MG63 (cell line): ENCODE measurements at places on chromosomes 6 and 20.

GRCh38 chr6:43907789-43908472 is 137.9 kb downstream of the VEGFA start:
- no peak for DNase-seq

DNA sequence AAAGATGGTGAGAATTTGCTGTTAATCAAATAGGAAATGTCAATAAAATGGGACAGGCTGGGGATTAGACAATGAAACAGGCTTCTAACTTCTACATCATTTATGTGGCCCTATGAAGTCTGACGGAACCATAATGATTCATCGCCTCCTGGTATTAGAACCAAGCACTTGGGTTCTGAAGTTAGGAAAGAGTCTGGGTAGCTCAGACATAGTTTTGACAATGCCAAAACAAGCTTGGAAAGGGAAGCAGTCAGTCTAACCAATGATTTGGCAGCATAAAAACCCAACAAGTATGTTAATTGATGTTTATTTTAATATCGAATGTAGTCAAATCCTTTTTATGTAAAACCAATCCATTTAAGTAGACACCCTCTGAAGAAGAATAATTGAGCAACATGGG is 160.8 kb upstream of the RSPO3 start:
- no peak for DNase-seq

GRCh38 chr6:26215585-26216358 is 128.5 kb downstream of the HFE start:
- DNase-seq: no peak

- no peak for DNase-seq
Observed at GRCh38 chr6:154805288-154805911, 72.2 kb downstream of the SCAF8 start.

GRCh38 chr6:11008821-11009220 is 35.3 kb downstream of the ELOVL2 start:
- DNase-seq: peak; percentile 33

- DNase-seq: peak; percentile 22
Observed at GRCh38 chr6:109182578-109182977, 87.3 kb downstream of the CEP57L1 start.

- no peak for DNase-seq
Observed at GRCh38 chr6:26231006-26231587, 133.9 kb upstream of the BTN3A2 start.

DNA sequence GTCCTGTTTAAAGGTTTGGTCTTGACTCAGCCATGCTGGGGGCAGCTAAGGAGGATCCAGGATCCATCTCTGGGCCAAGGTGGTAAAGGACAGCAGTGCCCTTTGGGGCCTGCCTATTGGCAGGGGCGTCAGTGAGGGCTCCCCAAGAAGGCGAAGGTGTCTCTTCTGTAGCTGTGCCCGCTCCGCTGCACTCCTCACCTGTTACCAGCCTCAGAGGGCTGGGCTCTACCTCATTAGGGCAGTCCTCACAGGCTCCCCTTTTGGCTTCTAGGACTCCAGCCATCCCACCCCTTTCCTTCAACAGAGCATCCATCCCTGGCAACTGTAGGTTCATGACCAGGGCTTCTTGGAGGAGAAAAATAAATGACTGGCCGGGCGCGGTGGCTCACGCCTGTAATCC is 10.3 kb downstream of the FRS3 start:
- DNase-seq: no peak

GRCh38 chr6:161130541-161130940 is 139.0 kb downstream of the MAP3K4 start:
- DNase-seq: no peak

DNA sequence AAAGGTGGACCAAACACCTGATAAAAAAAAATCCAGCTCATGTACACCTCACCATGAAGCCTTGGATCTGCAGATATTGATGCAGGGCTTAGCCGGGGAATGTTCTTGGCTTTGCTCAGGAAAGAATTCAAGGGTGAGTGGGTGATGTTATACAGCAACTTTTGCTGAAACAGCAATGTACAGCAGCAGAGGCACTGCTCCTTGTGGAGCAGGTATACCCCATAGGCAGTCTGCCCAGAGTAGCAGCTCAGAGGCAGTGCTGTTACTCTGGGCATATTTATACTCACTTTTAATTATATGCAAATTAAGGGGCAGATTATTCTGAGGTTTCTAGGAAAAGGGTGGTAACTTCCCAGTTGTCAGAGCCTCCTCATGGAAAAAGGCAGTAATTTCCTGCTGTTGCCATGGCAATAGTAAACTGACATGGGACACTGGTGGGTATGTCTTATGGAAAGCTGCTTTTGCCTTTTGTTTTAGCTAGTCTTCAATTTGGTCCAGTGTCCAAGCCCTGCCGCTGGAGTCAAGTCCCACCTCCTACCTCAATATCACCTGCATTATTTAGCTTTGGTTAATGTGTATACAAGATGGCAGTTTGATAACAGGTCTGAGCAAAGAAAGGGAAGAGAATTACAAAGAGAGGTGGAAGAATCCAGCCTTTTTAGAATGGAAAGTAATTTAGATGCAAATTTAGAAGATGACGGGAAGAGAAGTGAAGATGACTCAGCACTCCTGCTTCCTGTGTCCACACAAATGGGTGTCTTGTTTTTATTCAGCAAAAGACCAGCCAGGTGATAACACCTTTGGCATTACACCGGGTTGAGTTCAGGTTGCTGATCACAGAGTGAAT is 110.1 kb upstream of the JAG1 start:
- no peak for DNase-seq

DNA sequence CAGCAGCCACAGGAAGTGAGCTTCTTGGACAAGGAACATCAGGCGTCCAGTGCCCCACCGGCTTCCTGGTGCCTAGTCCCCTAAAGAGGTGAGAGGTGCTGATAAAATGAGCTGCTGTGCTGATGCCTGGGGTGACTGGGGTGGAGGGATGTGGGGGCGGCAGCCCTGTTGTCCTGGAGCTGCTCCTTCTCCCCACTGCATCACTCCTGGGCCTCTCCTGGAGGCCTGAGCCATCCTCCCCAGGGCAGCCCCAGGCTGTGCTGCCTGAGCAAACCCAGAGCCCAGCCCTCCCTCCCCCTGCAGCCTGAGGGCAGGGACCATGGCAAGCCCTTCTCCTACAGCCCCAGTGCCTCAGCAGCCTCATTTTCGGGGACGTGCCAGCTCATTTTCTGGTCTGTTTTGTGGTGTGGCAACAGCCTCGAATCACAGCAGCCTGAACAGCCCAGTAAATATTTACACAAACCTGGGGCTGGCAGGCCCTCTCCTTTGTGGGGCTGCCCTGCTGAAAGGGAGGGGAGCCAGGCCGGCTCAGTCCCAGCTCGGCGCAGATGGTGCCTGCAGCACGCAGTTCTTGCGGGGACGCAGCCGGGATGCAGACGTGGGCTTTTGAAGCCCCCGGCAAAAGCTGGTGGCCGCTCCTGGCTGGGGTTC is 259.9 kb downstream of the DLL1 start:
- peak; percentile 69 for DNase-seq

GRCh38 chr20:3786126-3786484 is 435 bp downstream of the CENPB start:
- DNase-seq: peak; percentile 41

DNA sequence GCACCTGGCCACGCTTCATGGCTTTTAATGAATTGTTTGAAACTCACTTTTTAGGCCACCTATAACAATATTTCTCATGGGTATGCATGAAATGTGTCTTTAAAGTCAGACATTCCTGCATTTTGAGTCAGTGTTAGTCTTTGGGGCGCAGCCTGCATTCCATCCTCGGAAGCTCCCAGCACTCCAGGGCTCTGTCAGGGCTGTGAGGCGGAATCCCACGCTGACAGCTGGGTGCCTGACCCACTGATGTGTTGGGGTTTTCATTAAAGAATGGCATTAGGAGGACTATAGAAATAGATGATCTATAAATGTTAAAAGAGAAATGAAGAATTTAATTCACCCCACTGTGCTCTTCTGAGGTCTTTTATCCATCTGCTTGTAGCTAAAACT is 16.2 kb upstream of the CLDN20 start:
- peak; percentile 43 for DNase-seq

DNA sequence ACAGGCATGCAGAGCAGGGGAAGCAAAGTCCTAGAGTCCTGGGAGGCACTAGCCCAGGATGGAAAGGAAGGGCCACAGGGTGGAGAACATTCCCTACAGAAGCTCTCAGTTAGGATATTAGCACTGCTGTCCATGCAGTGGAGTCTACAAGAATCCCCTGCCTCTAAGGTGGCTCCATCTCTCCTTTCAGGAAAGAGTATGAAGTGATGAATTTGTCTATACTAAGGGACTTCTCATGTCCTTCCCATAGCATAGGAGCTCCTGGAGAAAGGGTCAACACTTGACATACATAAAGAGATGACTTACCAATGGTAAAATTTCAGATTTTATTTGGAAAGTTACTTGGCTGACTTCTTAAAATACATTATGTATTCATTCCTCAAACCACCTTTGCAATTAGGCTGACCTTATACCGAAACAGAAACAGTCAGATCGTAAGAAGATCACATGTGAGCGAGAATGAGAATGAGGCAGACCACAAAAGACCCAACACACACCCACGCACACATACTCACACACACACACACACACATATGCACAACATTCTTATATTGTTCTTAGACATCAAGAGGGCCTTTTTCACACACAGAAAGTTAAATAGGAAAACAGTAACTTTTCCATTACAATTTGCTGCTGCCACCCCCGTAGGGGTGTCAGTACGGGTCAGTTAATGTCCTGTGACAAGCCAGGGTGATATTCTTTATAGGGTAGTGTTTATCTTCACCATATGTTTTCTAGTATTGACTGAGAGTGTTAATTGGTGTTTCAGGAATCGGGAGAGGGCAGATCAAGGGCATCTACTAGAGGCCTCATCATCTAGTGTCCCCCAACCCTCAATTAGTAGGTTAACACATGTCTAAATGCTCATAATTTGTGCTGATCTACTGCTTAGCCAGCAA is 159.4 kb downstream of the FAXC start:
- DNase-seq: no peak

DNA sequence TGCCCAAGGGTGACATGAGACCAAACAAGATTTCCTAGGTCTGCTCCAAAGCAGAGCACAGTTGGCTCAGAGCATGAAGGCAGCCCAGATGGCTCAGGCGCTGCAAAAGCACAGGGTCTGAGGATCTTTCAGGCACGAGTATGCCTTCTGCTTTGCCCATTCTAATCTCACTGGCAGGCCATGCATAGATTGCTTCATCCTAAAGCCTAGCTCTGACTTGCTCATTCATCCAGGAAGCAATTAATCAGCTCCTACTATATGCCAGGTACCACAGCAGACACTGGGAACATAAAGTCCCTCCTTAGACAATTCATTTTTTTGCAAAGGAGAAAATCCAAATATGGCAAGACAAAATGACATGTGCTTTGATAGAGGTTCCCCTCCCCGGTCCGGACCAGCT is 31.2 kb downstream of the GPLD1 start:
- peak; percentile 6 for DNase-seq

GRCh38 chr6:128350416-128351254 is 169.8 kb downstream of the PTPRK start:
- no peak for DNase-seq

DNA sequence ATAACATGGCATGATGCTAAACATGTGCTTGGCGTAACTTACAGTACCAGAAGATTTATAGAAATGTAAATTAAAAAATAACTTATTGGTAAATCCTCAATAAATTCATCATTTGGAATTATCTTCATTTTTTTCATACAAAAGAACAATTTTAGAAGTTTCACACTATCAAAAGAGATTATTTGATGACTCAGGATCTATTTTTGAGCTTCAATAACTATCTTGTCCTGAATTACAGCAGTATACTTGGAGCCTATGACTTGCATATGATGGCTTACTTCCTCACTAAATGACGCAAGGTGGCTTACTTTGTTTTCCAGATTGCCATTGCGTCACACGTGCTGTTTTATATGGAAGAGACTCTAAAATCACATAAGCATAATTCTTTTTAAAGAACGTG is 49.2 kb downstream of the KHDRBS2 start:
- no peak for DNase-seq

GRCh38 chr6:135753196-135753595 is 98.3 kb upstream of the PDE7B start:
- DNase-seq: no peak

- no peak for DNase-seq
Observed at GRCh38 chr6:39196673-39197091, 32.6 kb downstream of the KCNK5 start.

DNA sequence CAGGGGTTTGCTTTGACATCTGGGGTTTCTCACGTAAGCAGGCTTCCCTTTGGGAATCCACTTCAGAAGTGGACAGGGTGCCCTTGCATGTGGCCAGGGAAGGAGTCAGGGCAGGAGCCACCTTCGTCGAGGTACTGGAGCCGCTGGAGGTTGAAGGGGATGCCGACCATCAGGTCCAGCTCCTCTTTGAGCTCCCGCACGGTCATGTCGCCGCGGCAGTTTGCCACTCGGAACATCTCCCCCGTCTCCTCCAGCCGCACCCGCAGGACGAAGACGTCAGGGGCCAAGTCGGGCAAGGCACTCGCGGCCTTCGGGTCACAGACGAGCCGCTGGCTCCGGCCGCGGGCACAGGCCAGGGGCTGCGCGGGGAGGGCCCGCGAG is 360 bp downstream of the ANKRD60 start:
- no peak for DNase-seq

GRCh38 chr20:3037654-3038053 is 5.8 kb upstream of the GNRH2 start:
- DNase-seq: no peak

DNA sequence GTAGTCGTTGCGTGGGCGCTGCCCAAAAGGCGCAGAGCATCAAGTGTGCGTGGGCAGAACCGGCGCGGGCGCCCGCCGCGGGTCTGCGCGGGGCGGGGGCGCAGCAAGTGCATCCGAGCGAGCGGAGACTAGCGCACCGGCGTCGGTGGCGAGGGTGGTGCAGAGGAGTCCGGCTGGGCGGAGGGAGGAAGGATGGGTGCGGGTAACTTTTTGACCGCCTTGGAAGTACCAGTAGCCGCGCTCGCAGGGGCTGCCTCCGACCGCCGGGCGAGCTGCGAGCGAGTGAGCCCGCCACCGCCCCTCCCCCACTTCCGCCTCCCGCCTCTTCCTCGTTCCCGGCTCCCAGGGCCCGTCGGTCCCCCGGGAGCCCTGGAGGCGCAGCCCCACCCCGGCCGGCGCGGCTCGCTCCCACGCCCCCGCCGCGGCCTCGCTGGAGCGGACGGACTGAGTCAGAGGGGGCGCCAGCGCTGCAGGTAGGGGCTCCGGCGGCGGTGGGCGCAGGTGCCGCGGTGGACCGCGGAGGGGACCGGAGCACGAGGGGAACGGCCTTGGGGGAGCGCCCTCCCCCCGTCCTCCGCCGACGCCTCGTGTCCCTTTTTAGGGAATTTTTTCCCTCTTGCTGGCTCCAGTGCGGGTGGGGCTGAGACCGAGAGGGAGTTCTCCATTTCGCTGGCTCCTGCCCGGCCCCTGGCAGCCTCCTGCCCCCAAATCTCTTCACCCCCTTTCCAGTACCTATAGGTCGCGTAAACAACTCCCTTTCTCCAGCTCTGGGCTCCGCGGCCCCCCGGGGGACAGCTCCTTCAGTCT is 1.6 kb upstream of the DBNDD2 start:
- peak; percentile 68 for DNase-seq
